ENCODE measurements at places on chromosomes 6 and 20. TPM values are rescaled to one million over a fixed set of nuclear protein-coding genes. Genes with fewer than 3 reads are reported as not detected.

MYT1 gene
- 0.09 TPM for total RNA-seq

HUS1B gene
- total RNA-seq, result 0.18 TPM

NQO2 gene
- total RNA-seq, result 16.1 TPM

PCSK2 gene
- 0.27 TPM for total RNA-seq

SRSF12 gene
- 2.8 TPM for total RNA-seq

CYP21A2 gene
- total RNA-seq, result 0.04 TPM

HLA-DQB1 gene
- total RNA-seq, result 3.8 TPM

TRIM31 gene
- total RNA-seq, result not detected

POPDC3 gene
- total RNA-seq, result 48.5 TPM

WFDC10B gene
- not detected for total RNA-seq

OXT gene
- 0.66 TPM for total RNA-seq

ADAM33 gene
- 52.8 TPM for total RNA-seq

SPATA2 gene
- 1.9 TPM for total RNA-seq

TAP1 gene
- 8.2 TPM for total RNA-seq

ARFGEF3 gene
- 1.1 TPM for total RNA-seq

KCNG1 gene
- 0.44 TPM for total RNA-seq

IRF4 gene
- total RNA-seq, result 1.8 TPM

PDE7B gene
- total RNA-seq, result 10.3 TPM

FAM83C gene
- total RNA-seq, result not detected

HLA-DQB2 gene
- 0.18 TPM for total RNA-seq

BMP7 gene
- total RNA-seq, result 3.8 TPM

ZC2HC1B gene
- total RNA-seq, result 0.53 TPM

MPIG6B gene
- 0.09 TPM for total RNA-seq

LBP gene
- not detected for total RNA-seq

DEFB127 gene
- total RNA-seq, result not detected

GNMT gene
- 0.22 TPM for total RNA-seq

CDH4 gene
- total RNA-seq, result 0.66 TPM

PET117 gene
- 10.7 TPM for total RNA-seq

PAK5 gene
- total RNA-seq, result 0.04 TPM

All from muscle of leg (tissue), 16 donors.